ENCODE measurements at places on chromosomes 4 and X.

- DNase-seq = no peak
These were observed 477.7 kb downstream of the PDGFC start for GRCh38 chr4:156493858-156494257.

- no peak for DNase-seq
These were observed 84.1 kb downstream of the TMEM164 start for GRCh38 chrX:110086916-110087484.

DNA sequence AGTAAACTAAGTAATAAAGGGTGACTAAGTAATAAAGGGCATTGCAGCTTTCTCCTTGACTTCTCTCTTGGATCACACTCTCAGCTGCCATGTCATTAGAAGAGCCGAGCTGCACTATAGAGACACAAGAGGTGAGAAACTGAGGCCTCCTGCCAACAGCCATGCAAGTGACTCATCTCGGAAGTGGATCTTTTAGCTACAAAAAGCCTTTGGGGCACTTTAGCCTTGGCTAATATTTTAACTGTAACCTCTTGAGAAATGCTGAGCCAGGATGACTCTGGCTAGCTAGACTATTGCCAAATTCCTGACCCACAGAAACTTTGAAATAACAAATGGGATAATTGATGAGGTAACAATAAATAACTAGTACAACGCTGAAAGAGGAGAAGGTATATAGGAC, 1.5 kb upstream of the NEIL3 start:
- DNase-seq = no peak

GRCh38 chr4:152310257-152310656, 225.6 kb downstream of the FBXW7 start:
- DNase-seq = no peak

GRCh38 chrX:13647709-13648212, 5.2 kb upstream of the TCEANC start:
- DNase-seq = peak; percentile 39

DNA sequence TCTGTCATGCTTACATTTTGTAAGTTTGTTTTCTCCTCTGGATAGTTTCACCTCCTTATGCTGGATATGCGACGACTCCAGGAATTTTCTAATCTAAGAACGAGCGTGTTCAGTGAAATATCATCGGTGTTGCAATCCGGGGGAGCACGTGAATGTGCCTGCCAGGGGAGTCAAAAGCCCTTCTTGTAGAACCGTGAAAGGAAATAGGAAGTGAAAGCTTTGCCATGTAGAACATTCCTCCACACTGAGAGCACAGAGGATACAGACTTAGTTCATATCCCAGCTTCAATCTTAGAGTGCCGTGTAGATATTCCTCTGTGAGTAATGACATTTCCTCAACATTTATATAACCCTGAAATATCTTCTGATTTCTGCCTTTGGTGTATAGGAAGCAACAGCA, 121.2 kb downstream of the VEGFC start:
- no peak for DNase-seq

- DNase-seq = no peak
These were observed 35.3 kb downstream of the LGI2 start for GRCh38 chr4:24995346-24995919.

GRCh38 chr4:3247399-3248177, 1.4 kb upstream of the MSANTD1 start:
- no peak for DNase-seq

GRCh38 chr4:149912000-149912399, 96.4 kb upstream of the IQCM start:
- no peak for DNase-seq

- DNase-seq = no peak
These were observed 62.2 kb upstream of the PRPS1 start for GRCh38 chrX:107565931-107566603.

DNA sequence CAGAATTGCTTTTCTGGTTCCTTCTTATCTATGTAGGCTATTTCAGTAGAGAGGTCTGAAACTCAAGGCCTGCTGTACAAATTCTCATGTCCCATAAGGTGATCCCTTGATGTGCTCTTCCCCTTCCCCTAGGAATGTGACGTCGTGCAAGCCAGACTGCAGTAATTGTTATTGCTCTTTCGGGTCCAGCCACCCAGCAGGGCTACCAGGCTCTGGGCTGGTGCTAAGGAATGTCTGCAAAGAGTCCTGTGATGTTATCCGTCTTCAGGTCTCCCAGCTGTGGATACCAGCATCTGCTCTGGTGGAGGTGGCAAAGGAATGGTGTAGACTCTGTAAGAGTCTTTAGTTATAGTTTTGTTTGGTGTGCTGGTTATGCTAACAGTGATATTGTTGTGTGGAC, 378.7 kb downstream of the C4orf33 start:
- no peak for DNase-seq

GRCh38 chrX:65688403-65688871, 21.0 kb downstream of the MSN start:
- no peak for DNase-seq

DNA sequence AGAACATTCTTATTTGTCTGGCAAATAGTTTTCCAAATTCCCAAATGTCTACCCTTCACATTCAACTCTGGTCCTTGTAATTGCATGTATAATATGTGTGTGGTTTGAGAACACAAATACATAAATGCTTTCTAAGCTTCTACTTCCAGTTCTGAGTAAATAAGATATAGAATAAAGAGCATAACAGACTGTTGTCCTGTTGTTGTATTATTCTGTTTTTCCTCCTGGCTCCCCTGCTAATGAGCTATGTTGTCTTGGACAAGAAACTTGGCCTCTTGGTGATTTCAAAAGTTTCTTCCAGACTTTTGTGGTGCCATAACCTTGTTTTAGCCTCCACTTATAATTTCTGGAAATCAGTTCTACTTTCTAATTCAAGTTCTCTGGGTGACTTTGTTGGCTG, 75.3 kb upstream of the USP38 start:
- DNase-seq = no peak

GRCh38 chr4:107719207-107719921, 670 bp downstream of the PAPSS1 start:
- peak; percentile 21 for DNase-seq

- no peak for DNase-seq
These were observed 758 bp downstream of the SDAD1 start for GRCh38 chr4:75989846-75990528.

Measured in central memory CD8-positive, alpha-beta T cell (primary cell).